ENCODE measurements at places on chromosomes 3 and 15.

DNA sequence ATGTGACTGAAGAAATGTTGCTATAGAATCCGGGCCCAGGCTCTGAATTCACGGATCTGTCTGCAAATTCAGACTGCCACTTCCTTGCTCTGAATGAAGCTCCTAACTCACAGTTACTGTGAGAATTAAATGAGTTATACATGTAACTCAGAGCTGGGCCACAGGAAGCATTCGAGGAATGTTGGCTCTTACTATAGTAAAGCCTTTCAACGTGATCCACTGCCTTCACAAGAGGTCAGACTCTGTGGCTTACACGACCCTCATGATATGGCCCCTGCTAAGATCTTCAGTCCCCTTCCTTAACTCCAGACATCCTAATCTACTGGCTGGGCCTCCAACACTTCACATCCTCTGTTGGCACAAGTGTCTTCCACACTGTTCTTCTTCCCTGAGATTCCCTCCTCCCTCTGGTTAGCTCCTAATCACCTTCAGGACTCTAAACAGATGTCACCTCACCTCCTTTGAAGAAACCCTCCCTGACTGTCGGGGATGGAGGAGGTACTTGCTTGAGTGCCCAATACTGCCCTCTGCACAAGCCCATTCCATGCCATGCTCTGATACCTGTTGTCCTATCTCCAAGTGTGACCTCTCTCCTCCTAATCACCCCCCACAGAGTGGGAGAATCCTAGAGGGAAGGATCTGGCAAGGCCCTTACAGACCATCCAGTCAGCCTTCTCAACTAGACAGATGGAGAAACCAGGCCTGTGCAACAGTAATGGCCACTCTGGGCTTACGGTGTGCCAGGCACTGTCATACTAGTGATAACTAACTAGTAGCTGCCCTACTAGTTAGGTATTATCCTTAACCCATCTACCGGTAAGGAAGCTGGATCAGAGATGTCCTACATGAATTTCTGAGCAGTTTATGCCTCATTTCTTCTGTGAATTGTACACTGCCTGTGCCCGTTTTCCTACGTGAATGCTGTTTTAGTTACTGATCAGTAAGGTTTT lies 1.3 kb downstream of the ACTR8 start:
- no peak for DNase-seq

DNA sequence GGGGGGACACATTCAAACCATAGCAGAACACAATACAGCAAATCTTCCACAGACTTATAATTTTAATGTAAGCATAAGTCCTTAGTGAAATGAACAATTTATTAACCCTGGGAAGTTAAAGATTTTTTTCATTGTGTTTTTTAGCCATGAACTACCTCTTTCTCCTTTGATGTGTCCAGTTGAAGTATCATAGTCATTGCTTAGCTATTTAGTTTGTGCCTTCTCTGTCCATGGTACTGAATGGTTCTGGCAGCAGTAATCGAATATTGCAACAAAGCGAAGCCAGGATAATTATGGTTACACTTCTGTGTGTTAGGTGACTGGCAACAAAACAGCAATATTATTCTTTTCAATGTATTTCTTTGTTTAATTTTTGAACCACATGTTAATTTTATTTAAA lies 403.0 kb upstream of the ONECUT1 start:
- DNase-seq, result no peak

GRCh38 chr3:94433811-94434210 lies 370.9 kb downstream of the NSUN3 start:
- DNase-seq, result no peak

- DNase-seq, result no peak
Observed at GRCh38 chr3:47113669-47114365, 50.1 kb downstream of the SETD2 start.

- DNase-seq, result no peak
Observed at GRCh38 chr3:123459862-123460261, 11.0 kb upstream of the ADCY5 start.
